ENCODE measurements at places on chromosomes 6 and 20.

DNA sequence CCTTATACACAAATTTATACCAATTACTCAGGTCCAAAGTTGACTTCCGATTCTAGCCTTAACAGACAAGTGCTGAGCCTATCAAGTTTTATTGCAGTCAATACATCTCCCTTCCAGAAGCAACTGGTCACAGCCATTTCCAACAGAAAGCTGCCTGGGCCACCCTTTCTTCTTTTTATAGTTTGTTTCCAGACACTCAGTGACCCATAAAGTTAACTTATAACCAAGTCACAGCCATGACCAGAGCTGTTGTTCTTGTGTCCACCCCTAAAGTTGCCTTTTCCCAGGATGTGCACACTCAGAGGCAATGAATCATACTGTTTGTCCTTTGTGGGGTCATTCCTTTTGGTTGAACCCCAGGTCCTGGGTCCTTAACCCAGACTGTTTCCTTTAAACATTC lies 89.9 kb downstream of the CD83 start:
- no peak for DNase-seq

GRCh38 chr20:4135385-4136077 lies 120.2 kb upstream of the RNF24 start:
- no peak for DNase-seq

DNA sequence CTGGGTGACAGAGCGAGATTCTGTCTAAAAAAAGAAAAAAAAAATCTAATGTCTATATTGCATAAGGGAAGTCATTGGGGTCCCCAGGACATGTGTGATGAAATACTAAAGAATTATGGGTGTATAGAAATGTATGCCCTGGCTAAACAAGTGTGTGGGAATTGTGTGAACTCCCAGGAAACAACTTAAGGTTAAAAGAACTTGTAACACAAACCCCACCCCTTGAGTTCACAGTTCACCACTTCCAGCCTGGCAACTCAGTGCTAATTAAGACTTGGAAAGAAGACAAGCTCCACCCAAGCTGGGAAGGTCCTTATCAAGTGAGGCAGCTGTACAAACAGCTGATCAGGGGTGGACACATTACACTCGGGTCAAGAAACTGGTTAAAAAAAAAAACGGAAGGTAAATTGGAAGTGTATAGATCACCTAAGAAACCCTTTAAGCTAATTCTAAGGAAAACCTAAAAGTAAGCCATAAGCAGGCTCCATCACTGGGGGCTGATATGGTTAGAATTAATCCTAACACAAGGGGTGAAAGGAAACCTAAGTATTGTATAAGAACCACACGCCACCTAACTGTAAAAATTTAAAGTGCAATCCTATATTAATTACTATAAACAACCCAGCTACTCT lies 25.2 kb downstream of the HLA-A start:
- no peak for DNase-seq

GRCh38 chr6:40298207-40298606 lies 289.0 kb downstream of the LRFN2 start:
- DNase-seq = no peak

DNA sequence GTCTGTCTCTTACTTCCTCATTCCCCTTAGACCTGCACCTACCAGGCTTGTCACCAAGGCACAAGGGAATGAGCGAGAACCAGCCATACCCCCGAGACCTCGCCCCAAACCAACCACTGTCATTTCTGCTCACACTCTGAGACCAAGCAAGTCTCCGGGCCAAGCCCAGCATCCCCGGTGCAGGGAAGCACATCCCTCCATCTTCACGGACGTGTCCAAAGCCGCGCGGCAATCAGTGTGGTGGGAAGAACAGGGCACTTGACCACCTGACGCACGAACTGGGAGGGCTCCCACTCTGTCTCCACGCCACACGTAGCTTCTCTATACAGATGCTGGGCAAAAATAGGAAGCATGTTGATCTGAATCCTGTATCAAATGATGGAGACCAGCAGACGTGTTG lies 28.4 kb upstream of the THBS2 start:
- DNase-seq = no peak

DNA sequence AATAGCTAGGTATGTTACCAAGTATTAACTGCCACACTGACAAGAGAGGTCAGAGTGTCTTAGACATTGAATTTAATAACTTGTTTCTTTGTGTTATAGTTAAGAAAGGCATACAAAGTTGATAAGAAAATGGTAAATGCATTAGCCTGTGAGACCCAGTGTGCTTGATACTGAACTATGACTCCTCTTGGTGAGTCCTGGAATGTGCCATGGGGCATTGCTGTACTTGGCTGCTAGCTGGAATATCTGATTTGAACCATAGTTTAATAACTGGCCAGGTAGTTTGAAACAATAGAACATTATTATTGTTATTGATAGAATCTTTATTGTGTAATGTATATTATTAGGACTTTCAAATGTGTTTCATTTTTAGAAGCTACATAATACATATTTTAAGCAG lies 70.0 kb downstream of the ZFAND3 start:
- DNase-seq = no peak

GRCh38 chr6:12608016-12608860 lies 108.3 kb upstream of the PHACTR1 start:
- DNase-seq = no peak

Measured in T-cell (primary cell).